Mesothelial cell of epicardium (in vitro differentiated cells): ENCODE measurements at places on chromosomes 1 and 21.

DNA sequence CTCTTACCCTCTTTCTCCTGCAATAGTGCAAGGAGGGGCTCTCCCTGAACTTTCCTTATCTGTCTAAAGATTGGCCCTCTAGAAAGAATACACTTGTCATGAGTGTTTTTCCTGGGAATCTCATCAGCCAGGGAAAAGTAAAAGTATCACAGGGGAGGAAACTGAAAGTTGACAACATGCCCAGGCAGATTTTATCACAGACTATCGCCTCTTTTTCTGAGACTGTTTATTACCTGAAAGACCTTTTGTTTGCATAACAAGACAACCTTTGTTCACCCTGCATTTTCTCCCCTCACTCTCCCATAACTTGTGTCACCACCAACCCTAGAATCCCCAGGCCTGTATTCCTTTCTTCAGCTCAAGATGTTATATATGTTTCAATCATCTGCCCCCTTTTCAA is 794.7 kb upstream of the ADAMTS5 start:
- no peak for DNase-seq

GRCh38 chr1:110228381-110228780 is 18.3 kb downstream of the KCNC4 start:
- no peak for DNase-seq

- no peak for DNase-seq
These were observed 26.4 kb downstream of the SNX27 start for GRCh38 chr1:151638074-151638775.

GRCh38 chr1:115951560-115951959 is 24.8 kb upstream of the SLC22A15 start:
- no peak for DNase-seq

- no peak for DNase-seq
These were observed 38.1 kb downstream of the MIGA1 start for GRCh38 chr1:77817368-77818209.

- DNase-seq = no peak
These were observed 97.4 kb downstream of the KCNH1 start for GRCh38 chr1:211036381-211037060.

GRCh38 chr1:40185951-40186864 is 25.0 kb downstream of the RLF start:
- DNase-seq = no peak

GRCh38 chr1:1763657-1764621 is 14.3 kb downstream of the NADK start:
- no peak for DNase-seq

DNA sequence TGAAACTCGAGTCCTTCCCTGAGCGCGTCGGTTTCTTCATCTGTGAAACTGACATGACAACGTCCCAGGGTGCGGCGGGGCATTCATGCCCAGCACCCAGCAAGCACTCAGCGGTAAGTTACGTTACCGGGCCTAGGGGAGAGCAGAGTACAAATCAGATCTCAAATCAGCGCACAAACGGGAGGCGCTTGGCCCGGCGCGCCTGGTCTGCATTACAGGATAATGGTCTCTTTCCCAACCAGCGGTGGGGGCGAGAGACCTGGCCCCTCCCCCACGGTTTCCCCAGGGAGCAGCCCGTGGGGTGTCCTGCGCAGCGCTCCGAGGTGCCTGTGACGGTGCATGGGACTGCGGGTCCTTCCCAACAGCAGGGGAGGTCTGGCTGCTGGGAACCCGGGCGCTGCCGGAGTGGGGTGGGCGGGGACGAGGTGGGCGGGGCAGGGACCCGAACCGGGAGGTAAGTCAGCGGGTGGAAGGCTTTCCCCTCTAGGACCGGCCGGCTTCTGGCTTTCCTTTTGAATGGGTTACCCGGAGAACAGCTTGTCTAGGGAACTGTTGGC is 1.0 kb downstream of the TMEM51 start:
- DNase-seq = no peak

- DNase-seq = no peak
These were observed 489 bp downstream of the ACOT11 start for GRCh38 chr1:54548389-54549044.

DNA sequence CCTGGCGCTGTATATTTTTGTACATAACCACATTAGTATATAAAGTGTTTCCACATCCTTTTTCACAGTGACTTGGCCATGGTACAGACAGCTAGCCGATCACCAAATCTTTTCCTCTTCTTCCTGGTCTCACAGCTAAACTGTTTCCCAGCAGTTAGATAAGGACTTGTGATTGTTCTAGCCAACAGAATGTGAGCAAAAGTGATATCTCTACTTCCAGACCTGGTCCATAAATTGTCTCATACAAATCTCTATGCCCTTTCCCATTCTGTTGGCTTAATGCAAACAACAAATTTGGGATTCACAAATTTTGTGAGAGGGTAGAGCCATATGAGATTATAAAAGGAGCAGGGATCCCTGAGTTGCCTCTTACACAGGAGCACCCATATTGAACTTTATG is 19.5 kb downstream of the PAFAH2 start:
- no peak for DNase-seq
